ENCODE measurements at places on chromosomes 1 and 21.

DNA sequence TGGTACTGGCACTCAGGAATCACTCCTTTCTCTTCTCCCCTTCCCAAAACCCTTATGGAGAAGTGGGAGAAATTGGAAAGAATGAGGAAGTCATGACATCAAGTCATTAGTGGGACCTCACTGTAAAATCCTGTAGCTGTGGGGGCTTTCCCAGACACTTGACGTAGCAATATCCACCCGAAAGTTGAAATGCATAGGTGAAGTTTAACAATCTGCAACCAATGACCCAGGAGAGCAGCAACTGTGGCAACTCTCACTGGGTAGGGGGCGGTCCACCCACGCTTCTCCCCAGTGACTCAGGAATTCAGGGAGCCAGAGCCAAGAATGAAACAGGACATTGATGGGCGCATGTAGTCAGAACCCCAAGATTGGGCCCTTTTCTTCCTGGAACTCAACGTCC, 27.0 kb downstream of the ABCA4 start:
- DNase-seq = no peak

- DNase-seq = no peak
These were observed 428.4 kb downstream of the BRINP3 start for GRCh38 chr1:190049314-190049713.

GRCh38 chr1:21852282-21853130, 40.4 kb downstream of the LDLRAD2 start:
- no peak for DNase-seq

DNA sequence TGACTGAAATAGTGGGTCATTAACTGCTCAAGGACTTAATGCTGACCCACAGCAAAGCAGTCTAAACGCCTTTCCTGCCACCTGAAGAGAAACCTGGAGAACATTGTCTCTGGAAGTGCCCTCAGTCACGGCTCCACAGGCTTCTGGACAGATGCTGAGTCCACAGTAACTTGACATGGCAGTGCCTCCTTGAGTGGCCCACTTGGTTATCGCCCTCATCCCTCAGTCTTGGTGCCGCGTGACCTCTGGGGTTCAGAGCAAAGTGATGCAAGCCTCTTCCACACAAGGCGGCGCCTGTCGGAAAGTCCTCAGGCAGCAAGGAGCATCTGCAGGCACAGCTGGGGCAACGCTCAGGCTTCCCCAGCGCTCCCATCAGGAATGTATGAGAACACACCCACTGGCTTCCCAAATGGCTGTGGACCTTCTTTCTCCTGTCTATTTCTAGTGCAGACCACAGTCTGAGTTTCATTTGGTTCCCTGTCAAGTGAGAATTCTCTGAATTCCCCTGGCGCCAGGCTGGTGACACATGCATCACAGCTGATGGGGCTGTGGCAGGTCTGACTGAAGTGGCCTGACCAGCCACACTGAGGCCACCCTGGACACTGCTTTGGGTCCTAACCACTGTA, 13.0 kb upstream of the ANGPTL7 start:
- DNase-seq = no peak

GRCh38 chr21:38223893-38224540, 32.8 kb upstream of the KCNJ15 start:
- no peak for DNase-seq

DNA sequence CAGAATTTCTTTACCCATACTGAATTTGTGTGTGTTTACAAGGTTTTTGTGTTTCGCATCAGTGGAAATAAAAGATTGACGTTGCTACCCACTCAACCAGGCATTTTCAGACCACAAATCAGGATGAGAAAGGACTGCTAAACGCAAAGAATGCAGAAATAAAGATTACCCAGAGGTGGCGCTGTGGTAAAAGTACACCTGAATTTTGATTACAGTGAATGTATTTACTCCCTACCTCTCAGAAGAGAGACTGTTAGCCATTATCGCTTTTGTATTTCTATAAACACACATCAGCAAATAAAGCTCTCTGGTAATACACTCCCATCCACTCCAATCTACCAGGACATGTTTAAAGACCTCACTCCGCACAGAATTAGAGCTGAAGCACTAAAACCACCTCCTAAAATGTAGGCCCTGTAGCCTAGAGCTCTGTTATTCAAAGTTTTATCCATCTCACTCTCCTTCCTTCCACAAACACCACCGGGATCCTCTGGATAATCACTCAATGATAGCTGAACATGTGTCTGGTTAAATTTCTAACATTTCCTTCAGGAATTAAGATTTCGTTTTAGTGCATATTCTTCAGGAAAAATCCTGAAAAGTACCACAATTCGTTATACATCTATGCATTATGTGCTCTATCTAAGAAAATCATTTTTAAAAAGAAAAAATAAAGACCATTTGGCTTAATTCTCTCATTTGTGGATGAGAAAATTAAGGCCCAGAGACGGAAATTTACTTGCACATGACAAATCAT, 2.5 kb upstream of the LMO4 start:
- DNase-seq = no peak

GRCh38 chr1:938088-938683, 14.5 kb downstream of the SAMD11 start:
- DNase-seq = no peak

DNA sequence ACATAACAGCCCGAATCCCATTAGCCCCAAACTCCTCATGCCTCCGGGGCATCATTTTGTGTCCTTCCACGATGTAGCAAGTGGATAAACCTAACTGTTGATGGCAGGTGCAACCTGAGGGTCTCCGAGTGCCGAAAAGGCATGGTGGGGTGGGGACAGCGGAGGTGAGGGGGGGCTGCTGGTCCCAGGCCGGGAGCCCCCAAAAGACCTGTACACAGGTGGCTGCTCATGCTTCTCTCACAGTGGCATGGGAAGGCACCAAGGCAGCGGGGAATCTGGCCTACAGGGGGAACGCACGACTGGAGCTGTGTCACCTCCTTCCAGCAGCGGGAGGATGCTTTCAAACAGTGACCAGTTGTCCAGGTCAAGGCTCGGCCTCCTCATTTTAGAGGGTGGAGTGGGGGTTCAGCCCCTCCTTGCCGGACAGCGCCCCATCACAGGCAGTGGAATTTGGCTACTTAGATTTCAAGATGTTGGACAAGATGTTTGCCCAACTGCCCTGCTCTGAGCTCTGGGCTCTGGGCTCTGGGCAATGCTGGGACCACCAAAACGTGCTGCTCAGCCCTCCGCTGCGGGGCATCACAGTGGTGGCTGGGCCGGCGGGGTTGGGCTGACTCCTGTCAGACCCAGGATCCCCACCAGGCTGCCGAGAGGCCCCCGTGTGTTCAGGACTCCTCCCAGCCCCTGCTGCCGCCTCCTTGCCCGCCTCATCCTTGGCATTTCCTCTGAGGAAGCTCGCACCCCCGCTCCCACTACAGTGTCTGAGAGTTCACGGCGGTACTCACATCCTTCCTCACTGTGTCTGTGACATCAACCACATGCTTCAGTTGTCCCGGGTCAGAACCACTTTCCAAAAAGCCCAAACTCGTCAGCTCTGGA, 7.6 kb downstream of the DNMT3L start:
- DNase-seq = no peak

GRCh38 chr1:231423648-231424047, 1.6 kb upstream of the EGLN1 start:
- no peak for DNase-seq

GRCh38 chr1:77370583-77371306, 88.9 kb downstream of the AK5 start:
- DNase-seq = no peak

DNA sequence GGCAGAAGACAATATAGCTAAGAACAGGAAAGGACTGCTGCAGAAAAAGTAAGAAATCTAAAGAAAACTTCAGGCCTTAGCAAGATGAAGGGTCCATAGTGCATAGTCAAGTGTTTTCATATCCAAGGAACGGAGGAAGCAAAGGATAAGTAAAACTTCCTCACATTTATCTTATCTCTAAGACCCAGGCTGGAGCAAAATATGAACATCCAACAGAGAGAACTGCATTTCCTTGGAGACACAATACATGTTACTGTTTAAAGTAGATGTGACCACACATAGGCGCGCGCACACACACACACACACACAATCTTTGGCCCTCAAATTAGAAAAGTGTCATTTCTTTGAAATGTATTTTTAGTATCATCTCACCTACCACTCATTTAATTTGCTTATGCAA, 66.7 kb downstream of the TTLL7 start:
- DNase-seq = no peak

DNA sequence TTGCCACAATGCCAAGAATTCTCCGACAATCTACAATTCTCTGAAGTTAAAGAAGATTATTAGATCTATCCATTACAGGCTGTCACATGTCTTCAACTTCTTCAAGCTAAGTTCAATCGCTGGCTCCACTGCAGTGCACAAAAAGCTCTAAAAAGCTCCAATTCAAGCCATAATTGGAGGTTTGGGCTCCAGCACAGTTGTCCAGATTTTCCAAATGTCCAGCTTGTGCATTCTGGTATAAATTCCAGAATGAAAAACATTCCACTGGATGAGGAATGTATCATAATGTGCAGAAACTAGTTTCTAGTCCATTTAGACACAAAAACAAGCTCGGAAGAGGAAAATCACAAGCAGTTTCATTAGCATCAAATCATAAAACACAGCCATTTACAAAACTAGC, 138.6 kb downstream of the NRIP1 start:
- no peak for DNase-seq

DNA sequence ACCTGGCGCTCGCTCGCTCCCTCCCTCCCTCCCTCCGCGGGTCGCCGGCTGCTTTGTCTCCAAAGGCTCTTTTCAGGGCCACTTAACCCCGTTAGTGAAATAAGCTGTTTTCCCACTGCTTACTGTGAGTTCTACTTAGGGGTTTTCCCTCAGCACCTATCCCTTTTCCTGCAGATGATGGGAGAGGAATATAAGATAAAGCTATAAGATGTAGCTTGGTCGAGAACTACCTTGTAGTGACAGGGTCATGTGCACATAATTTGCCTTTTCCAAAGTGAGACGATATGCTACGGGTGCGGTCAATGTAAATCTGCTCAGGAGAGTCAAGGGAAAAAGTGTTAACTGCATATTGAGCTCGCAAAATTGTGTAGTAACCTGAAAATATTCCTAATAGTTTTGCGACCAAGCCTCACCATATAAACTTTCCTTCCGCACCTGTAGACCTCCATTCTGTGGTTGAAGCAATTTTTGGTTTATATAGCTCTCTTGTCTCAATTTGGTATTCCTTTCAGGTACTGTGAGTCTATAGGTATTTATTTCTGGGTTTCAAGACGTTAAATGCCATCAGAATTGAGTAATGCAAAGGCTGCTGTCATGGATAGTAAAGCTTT, 55.8 kb upstream of the BOLA1 start:
- no peak for DNase-seq

DNA sequence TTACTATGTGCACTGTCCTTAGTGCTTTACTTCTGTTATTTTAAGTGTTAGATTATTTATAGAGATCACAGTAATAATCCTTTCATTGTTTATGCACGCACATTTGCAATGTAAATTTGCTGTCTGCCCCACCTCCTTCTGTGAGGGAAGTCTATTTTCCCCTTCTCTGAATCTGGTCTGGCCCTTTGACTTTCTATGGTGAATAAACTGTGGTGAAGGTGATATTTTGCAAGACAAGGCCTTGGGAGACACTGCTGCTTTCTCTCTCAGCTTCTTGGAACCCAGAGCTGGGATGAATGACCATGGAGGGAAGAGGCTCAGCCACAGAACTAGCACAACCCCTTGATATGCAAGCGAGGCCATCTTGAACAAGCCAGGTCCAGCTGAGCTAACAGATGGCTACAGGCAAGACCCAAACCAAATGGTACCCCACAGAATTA, 156.3 kb downstream of the ST6GALNAC3 start:
- no peak for DNase-seq

GRCh38 chr21:43284700-43285099, 115.9 kb downstream of the CRYAA start:
- DNase-seq = no peak

- no peak for DNase-seq
These were observed 14.9 kb downstream of the TTC34 start for GRCh38 chr1:2786329-2787162.

DNA sequence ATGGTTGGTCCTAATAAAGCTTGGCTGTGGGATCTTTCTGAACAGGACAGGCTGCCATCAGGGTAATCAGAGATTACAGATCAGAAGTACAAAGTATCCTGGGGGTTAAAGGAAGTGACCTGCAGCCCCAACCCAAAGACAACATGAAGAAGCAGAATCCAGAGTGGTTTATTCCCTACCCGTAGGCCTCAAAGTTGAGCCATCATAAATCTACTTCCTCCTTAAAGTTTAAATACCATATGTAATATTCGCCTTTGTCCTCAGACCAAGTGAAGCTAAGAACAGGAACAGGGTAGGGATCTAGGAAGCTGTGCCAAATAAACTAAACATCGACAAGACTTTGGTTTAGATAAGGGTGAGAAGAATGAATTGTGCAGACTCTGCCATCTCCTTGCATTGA, 15.9 kb upstream of the DHX9 start:
- no peak for DNase-seq

DNA sequence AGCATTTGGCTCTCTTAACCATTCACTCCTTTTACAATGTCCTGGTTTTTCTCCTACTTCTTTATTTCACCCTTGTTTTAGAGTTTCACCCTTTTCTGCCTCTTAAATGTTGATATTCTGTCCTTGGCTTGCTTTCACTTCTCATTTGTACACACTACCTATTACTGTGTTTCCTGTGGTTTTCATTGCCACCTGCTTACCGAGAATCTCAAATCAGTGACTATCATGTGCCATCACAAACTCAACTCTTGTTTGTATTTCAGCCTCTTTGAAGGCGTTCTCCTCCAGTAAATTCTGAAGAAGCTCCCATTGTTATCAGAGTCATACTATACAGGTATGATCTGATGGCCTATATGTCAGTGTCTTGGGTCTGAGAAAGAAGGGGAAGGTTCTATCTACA, 65.7 kb downstream of the NPHS2 start:
- no peak for DNase-seq

- no peak for DNase-seq
These were observed 458.4 kb upstream of the LRRC7 start for GRCh38 chr1:69109277-69109676.

DNA sequence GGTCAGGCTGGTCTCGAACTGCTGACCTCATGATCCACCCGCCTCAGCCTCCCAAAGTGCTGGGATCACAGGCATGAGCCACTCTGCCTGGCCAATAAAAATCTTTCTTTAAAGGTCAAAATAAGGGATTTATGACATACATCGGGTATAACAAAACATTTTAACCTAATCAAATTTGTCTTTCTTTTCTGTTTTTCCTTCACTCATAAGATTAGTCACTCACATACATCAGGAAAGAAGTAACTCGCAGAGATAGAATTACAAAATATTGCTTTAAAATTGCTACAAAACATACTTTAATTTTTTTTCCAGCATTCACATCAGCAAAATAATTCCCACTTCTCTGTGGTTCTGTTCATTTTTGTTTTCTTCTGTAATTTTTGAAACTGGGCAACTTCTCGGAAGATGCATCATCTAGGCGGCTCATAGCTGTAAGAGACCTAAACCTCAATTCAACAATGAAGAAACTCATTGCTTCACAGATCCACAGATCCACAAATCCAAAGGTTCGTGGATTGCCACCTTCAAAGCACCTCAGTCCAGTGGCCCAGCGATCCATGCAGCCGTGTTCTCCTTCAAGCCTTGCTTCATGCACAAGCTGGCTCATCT, 39.7 kb downstream of the NEK2 start:
- no peak for DNase-seq

- DNase-seq = no peak
These were observed 4.8 kb downstream of the COX20 start for GRCh38 chr1:244840219-244840794.

Measured in cortex of kidney (tissue), 1 donor.